ENCODE measurements at places on chromosomes 7 and 10. TPM values are rescaled to one million over a fixed set of nuclear protein-coding genes. Genes with fewer than 3 reads are reported as not detected.

HMX2 gene
- total RNA-seq: not detected

PAPOLB gene
- not detected for total RNA-seq

SLC25A13 gene
- 13.5 TPM for total RNA-seq

TRIM73 gene
- 22.3 TPM for total RNA-seq

ZNF804B gene
- not detected for total RNA-seq

DNA sequence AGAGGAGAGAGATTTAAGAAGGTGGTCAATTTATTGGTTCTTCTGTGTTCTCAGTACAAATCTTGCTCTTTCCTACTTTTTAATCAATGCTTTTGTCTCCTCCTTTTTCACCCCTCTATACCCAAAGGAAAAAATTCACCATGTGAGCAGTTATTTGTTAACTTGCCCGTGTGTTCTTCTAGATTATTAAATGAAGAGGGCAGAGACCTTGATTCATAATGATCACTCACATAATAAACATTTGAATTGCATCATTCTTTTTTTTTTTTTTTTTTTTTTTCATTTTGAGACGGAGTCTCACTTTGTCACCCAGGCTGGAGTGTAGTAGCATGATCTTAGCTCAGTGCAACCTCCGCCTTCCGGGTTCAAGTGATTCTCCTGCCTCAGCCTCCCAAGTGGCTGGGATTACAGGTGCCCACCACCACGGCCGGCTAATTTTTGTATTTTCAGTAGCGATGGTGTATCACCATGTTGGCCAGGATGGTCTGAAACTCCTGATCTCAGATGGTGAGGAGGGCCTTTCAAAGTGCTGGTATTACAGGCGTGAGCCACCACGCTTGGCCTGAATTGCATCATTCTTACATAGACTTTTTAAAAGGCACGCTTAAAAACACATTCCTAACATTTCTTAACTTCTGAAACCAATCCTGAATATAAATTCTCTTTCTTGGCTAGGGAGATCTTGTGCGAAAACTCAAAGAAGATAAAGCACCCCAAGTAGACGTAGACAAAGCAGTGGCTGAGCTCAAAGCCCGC, 3.6 kb downstream of the GARS1 start:
- H3K27me3 ChIP-seq: no peaks in the 10 kb centered on the region
- DNase-seq: no peak
- peaks cover 21% of the 10 kb centered on the region for H3K4me1 ChIP-seq
- peaks cover 40% of the 10 kb centered on the region for H3K36me3 ChIP-seq
- no peak overlapping the region for H3K27ac ChIP-seq

DNA sequence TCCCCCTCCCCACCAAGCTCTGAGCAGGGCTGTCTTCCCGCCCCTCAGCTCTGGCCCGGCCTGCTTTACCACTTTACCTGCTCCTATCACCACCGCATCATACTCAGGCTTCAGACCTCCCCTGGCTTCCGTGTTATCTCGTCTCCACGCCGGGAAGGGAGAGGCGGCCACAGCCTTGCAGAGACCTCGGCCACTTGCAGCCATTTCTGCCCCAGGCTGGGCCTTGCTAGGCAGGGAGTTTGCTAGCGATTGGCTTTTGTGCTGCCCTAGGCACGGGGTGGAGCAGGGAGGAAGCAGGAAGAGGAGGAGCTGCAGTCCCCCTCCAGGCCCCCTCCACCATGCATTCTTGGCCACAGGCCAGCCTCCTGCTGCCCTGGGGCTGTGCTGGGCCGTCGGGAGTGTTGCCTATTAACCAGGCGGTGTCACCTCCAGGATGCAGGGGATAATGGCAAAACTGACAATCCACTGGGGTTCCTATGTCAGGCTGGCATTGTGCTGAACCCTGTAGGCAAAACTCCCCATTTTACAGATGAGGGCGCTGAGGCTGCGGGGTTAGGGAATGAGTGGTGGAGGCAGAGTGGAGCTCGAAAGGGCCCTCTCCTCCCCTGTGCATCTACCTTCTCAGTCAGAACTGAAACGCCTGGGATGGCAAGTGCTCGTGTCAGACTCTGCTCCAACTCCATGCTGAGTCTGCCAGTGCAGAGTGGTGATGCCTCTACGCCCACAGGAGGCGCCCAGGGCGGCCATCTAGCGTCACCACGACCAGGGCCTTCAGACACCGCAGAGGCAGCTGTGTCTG, at the start of gene PYROXD2:
Gene PYROXD2 (minus strand): TSS at position 251 of the 799 bp plus-strand sequence. CDS start 47 bp downstream, at position 204.
- H3K27me3 ChIP-seq: no peaks in the 10 kb centered on the region
- peaks cover 17% of the 10 kb centered on the region for H3K4me1 ChIP-seq
- H3K4me3 ChIP-seq: peak within 1 kb of the TSS; percentile 59
- H3K27ac ChIP-seq: peak within 1 kb of the TSS; percentile 73
- peak; percentile 59 for DNase-seq
- peaks cover 20% of the 10 kb centered on the region for H3K36me3 ChIP-seq

DNA sequence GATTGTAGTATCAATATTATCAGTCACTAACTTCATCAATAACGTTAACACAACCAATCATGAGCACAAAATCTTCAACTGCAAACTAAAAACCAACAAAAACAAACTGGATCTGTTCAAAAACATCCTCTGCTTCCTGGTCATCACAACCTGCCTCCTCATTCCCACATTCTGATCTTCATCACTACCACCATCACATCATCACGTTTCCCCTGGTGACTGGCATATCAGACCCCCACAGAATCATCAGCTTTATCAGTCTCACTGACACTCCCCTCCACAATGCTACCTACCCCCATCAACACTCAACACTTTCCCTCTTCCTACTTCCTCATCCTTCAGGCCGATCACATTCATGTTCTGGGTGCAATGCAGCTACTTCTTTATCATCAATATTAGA, 11.4 kb downstream of the XPNPEP1 start:
- no peaks in the 10 kb centered on the region for H3K27me3 ChIP-seq
- peaks cover 29% of the 10 kb centered on the region for H3K36me3 ChIP-seq
- no peak overlapping the region for H3K27ac ChIP-seq
- H3K4me1 ChIP-seq: peaks cover 44% of the 10 kb centered on the region
- no peak for DNase-seq
- H3K4me3 ChIP-seq: no peak overlapping the region

- no peaks in the 10 kb centered on the region for H3K36me3 ChIP-seq
- no peak overlapping the region for H3K4me3 ChIP-seq
- no peaks in the 10 kb centered on the region for H3K27me3 ChIP-seq
- no peak for DNase-seq
These were observed 310.5 kb upstream of the HGF start for GRCh38 chr7:82080254-82080927.

GRCh38 chr7:31991846-31992245, 78.4 kb downstream of the PDE1C start:
- H3K27me3 ChIP-seq: no peaks in the 10 kb centered on the region
- H3K27ac ChIP-seq: no peak overlapping the region
- H3K4me3 ChIP-seq: no peak overlapping the region

GRCh38 chr7:133207687-133208086, 45.2 kb upstream of the EXOC4 start:
- no peaks in the 10 kb centered on the region for H3K4me1 ChIP-seq
- no peaks in the 10 kb centered on the region for H3K36me3 ChIP-seq
- no peak overlapping the region for H3K4me3 ChIP-seq
- H3K27me3 ChIP-seq: no peaks in the 10 kb centered on the region
- H3K27ac ChIP-seq: no peak overlapping the region

GRCh38 chr10:27558612-27559020, 54.5 kb downstream of the RAB18 start:
- H3K36me3 ChIP-seq: no peaks in the 10 kb centered on the region
- H3K4me3 ChIP-seq: no peak overlapping the region
- H3K27ac ChIP-seq: no peak overlapping the region
- H3K27me3 ChIP-seq: no peaks in the 10 kb centered on the region
- no peak for DNase-seq

DNA sequence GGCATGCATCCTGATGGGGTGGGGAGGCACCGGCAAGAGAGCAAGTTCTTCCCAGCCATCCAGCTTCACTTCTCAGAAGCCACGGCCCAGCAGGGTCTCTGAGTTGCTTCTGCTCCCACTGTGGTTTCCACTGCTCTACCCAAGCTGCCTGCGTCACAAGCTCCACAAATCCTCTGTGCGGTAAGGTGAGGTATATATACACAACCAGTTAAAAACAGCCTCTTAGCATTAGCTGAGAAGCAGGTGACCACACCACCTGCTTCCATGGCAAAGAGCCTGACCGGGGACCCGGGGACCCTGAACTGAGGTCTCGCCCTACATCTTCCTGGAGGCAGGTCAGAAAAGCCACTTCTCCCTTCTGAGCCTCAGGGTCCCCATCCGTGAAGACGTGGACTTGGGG, 46.9 kb upstream of the NPFFR1 start:
- H3K27me3 ChIP-seq: no peaks in the 10 kb centered on the region
- DNase-seq: no peak
- peaks cover 16% of the 10 kb centered on the region for H3K4me1 ChIP-seq
- no peak overlapping the region for H3K4me3 ChIP-seq
- H3K36me3 ChIP-seq: no peaks in the 10 kb centered on the region
- H3K27ac ChIP-seq: no peak overlapping the region

DNA sequence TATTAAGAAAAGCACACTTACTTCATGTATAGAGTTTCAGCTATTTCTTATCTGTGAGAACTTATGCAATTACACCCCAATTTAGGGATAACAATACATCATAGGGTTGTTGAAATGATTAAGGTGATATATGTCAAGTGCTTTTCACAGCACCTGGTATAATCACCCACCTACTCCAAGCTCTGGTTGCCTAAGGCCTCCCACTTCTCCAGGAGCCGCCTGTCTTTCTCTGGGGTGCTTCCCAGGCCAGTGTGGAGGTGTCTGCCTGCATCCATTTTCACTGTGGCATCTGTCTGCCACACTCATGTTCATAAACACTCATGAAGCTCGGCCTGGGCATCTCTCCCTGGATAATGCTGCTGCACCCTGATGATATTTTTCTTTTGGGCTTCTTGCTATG, 250.3 kb downstream of the STK31 start:
- H3K4me3 ChIP-seq: no peak overlapping the region
- H3K27ac ChIP-seq: no peak overlapping the region
- no peak for DNase-seq
- H3K4me1 ChIP-seq: no peaks in the 10 kb centered on the region
- H3K36me3 ChIP-seq: no peaks in the 10 kb centered on the region

GRCh38 chr7:28564755-28565374, 152.5 kb downstream of the CREB5 start:
- no peak for DNase-seq
- H3K4me3 ChIP-seq: no peak overlapping the region
- H3K36me3 ChIP-seq: no peaks in the 10 kb centered on the region
- no peaks in the 10 kb centered on the region for H3K27me3 ChIP-seq
- H3K4me1 ChIP-seq: no peaks in the 10 kb centered on the region

GRCh38 chr7:87878208-87878735, 2.0 kb downstream of the DBF4 start:
- no peak overlapping the region for H3K27ac ChIP-seq
- H3K4me3 ChIP-seq: peak overlapping the region; percentile 97
- H3K36me3 ChIP-seq: peaks cover 13% of the 10 kb centered on the region
- no peaks in the 10 kb centered on the region for H3K27me3 ChIP-seq
- no peak for DNase-seq

GRCh38 chr10:96986200-96986856, 154.2 kb downstream of the LCOR start:
- no peak overlapping the region for H3K4me3 ChIP-seq
- H3K27ac ChIP-seq: no peak overlapping the region
- no peaks in the 10 kb centered on the region for H3K27me3 ChIP-seq
- peaks cover 12% of the 10 kb centered on the region for H3K36me3 ChIP-seq
- DNase-seq: no peak
- no peaks in the 10 kb centered on the region for H3K4me1 ChIP-seq

DNA sequence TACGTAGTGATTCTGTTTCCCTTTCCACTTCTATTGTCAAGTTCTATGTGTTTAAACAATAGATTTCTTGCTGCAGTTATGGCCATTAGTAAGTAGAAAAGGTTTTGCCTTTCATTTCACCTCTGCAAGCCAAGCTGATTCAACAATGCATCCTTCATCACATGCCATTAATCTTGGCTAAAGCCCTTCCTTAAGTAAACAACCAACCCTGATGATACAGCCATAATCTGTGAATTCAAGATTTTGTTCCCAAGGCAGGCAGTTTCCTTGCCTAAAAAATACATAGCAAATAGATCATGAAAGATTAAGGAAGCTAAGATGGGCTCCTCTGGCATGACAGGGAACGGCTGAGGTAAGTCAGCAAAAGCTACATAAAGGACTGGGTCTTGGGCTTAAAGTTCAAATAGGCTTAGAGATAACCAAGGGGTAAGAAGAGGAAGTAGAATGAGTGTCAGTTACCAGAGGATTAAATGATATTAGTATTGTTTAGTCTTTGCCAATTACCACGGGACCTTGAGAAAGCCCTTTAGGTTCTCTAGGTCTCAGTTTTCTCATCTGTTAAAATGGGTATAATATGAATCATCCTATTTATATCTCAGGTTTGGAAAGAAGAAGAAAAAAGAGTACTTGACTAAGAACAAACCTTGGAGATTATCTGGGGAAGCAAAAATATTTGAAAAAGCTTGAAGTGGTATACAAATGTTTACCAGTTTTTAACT, 35.9 kb upstream of the ANK3 start:
- no peaks in the 10 kb centered on the region for H3K27me3 ChIP-seq
- no peaks in the 10 kb centered on the region for H3K36me3 ChIP-seq
- DNase-seq: no peak
- no peak overlapping the region for H3K27ac ChIP-seq

DNA sequence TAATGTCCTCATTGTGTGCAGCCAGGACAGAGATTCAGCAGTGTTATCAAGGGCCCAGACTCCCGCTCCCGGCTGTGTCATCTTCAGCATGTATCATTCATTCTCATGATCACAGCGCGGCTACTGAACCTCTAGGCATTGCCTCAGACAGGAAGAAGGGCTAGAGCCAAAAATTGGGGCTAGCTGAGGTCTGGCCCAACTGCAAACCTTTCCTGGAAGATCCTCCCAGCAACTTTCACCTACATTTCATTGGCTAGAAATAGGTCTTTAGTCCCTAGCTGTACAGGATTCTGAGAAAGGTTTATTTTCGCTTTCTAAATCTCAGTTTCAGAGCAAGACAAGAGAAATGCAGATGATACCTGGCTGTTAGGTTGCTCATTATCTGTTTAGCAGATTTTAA, 81.9 kb downstream of the CREM start:
- no peaks in the 10 kb centered on the region for H3K27me3 ChIP-seq
- no peaks in the 10 kb centered on the region for H3K36me3 ChIP-seq
- H3K27ac ChIP-seq: no peak overlapping the region
- H3K4me1 ChIP-seq: peaks cover 7% of the 10 kb centered on the region
- DNase-seq: no peak

- no peak overlapping the region for H3K27ac ChIP-seq
- H3K4me1 ChIP-seq: peaks cover 28% of the 10 kb centered on the region
- no peak overlapping the region for H3K4me3 ChIP-seq
- DNase-seq: no peak
- H3K36me3 ChIP-seq: no peaks in the 10 kb centered on the region
These were observed 279.6 kb downstream of the DNAJB6 start for GRCh38 chr7:157616426-157616825.

DNA sequence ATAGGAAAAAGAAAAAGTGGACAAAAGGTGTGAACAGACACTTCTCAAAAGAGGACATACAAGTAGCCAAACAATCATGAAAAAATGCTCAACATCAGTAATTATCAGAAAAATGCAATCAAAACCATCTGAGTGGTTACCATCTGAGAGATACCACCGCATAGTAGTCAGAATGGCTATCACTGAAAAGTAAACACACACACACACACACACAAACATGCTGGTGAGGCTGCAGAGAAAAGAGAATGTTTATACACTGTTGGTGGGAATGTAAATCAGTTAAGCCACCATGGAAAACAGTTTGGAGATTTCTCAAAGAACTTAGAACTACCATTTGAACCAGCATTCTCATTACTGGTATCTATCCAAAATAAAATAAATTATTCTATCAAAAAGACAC, 145.7 kb downstream of the CYP26A1 start:
- no peak overlapping the region for H3K4me3 ChIP-seq
- no peak for DNase-seq
- no peaks in the 10 kb centered on the region for H3K4me1 ChIP-seq
- H3K27ac ChIP-seq: no peak overlapping the region
- H3K27me3 ChIP-seq: peaks cover 3% of the 10 kb centered on the region
- H3K36me3 ChIP-seq: no peaks in the 10 kb centered on the region

Data from CD4-positive, alpha-beta T cell (primary cell).